CD8-positive, alpha-beta memory T cell (primary cell): ENCODE measurements at places on chromosomes 4 and X. TPM values are rescaled to one million over a fixed set of nuclear protein-coding genes. Genes with fewer than 3 reads are reported as not detected.

Gene VCX2
- not detected for total RNA-seq

DNA sequence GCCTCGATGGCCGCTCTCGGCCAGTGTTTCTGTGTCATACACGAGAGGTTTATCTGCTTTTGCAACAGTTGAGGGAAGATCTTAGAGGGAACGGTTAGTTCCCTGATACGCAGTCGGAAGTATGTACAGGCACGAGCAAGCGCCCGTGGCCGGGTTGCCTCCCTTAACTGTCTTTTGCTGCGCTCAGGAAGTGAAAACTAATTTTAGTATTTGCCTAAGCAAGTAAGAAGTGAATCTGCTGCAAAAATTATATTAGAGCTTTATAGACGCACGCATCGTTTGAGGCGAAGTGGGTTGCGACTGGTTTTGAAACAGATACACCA, 695 bp downstream of the MTM1 start:
- peak overlapping the region; percentile 69 for H3K27ac ChIP-seq
- no peaks in the 10 kb centered on the region for H3K36me3 ChIP-seq
- no peak for DNase-seq
- H3K27me3 ChIP-seq = no peaks in the 10 kb centered on the region
- peak overlapping the region; percentile 66 for H3K4me3 ChIP-seq

DNA sequence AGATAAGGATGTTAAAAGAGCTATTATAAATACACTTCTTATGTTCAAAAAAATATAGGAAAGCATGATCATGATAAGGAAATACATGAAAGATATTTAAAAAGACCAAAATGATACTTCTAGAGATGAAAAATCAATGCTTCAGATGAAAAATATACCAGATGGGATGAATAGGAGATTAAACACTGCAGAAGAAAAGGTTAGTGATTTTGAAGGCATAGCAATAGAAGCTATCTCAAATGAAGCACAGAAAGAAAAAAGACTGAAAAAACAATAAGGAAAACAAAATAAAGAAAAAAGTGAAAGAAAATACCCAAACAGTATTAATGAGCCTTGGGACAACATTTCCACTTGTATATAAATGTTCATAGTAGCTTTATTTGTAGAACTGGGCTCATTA, 80.7 kb upstream of the LEF1 start:
- H3K27ac ChIP-seq = no peak overlapping the region
- H3K4me1 ChIP-seq = peaks cover 6% of the 10 kb centered on the region
- no peak overlapping the region for H3K4me3 ChIP-seq
- no peak for DNase-seq
- no peaks in the 10 kb centered on the region for H3K36me3 ChIP-seq
- H3K27me3 ChIP-seq = no peaks in the 10 kb centered on the region

- H3K36me3 ChIP-seq = no peaks in the 10 kb centered on the region
- no peak overlapping the region for H3K27ac ChIP-seq
- peaks cover 4% of the 10 kb centered on the region for H3K4me1 ChIP-seq
- peaks cover 12% of the 10 kb centered on the region for H3K27me3 ChIP-seq
- no peak for DNase-seq
These were observed 111.0 kb downstream of the DHX15 start for GRCh38 chr4:24473309-24473721.

DNA sequence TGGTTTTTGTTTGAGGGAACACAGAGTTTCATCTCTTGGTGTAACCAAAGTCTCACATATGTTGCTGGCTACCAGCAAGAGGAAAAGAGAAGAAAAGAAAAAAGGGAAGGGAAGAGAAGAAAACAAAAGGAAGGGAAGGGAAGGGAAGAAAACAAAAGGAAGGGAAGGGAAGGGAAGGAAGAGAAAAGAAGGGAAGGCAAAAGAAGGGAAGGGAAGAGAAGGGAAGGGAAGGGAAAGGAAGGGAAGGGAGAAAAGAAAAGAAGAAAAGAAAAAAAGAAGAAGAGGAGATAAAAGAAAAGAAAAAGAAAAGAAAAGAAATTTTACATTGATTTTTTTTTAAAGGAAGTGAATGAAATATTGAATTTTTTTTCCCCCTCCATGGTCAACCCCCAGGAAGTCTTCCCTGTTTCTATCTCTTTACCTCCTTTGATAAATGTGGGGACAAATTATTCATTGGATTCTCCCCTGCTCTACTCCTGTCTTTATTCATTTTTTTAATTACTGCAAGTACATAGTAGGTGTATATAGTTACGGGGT, 228.0 kb downstream of the SHOX start:
- no peaks in the 10 kb centered on the region for H3K36me3 ChIP-seq
- no peak overlapping the region for H3K4me3 ChIP-seq
- no peaks in the 10 kb centered on the region for H3K27me3 ChIP-seq
- no peak for DNase-seq

- no peaks in the 10 kb centered on the region for H3K36me3 ChIP-seq
- H3K4me1 ChIP-seq = peaks cover 59% of the 10 kb centered on the region
- peak overlapping the region; percentile 71 for H3K4me3 ChIP-seq
- DNase-seq = peak; percentile 21
These were observed 440.9 kb downstream of the INPP4B start for GRCh38 chr4:142405021-142405694.

GRCh38 chr4:93396272-93396671, 432.3 kb upstream of the ATOH1 start:
- no peak overlapping the region for H3K4me3 ChIP-seq
- H3K4me1 ChIP-seq = no peaks in the 10 kb centered on the region
- H3K27ac ChIP-seq = no peak overlapping the region
- H3K27me3 ChIP-seq = no peaks in the 10 kb centered on the region
- no peaks in the 10 kb centered on the region for H3K36me3 ChIP-seq

DNA sequence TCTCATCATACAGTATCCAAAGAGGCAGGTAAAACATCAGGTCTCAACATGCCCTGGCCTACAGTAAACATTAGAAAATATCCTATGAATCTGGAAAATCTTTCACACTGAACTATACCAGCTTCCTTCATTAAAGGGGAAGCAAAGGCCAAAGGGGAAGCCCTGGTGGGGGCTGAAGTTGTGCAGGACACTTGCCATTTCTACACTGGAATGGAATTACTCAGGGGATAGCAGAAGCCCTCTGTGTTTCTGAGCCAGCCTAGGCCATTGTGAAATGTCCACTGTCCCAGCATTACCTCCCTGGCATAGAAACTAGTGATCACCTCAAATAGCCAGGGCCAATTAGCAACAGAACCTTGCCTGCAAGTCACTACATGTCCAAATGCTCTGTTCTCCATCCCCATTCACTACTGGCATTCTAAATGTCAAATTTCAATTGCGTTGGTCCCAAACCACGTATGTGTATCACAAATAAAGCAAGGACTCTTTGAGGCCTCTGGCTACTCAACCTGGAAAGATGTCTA, 429.9 kb downstream of the AFF2 start:
- no peaks in the 10 kb centered on the region for H3K4me1 ChIP-seq
- no peak for DNase-seq
- H3K4me3 ChIP-seq = no peak overlapping the region
- H3K36me3 ChIP-seq = no peaks in the 10 kb centered on the region

Gene BEX5
- total RNA-seq = 2.0 TPM

DNA sequence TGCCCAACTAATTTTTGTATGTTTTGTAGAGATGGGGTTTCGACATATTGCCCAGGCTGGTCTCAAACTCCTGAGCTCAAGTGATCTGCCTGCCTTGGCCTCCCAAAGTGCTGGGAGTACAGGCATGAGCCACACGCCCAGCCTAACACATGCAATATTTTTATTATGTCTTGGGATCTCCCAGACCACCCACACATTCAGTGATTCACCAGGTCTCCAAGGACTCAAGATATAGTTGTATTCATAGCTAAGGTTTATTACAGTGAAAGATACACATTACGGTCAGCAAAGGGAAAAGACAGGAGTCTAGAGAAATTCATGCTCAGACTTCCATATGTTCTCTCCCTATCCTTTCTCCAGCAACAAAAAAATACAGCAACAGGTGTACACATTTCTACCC, 25.5 kb upstream of the FAM120C start:
- no peaks in the 10 kb centered on the region for H3K27me3 ChIP-seq
- H3K36me3 ChIP-seq = no peaks in the 10 kb centered on the region
- no peak overlapping the region for H3K4me3 ChIP-seq
- DNase-seq = no peak

Gene ELF4
- 24.7 TPM for total RNA-seq

DNA sequence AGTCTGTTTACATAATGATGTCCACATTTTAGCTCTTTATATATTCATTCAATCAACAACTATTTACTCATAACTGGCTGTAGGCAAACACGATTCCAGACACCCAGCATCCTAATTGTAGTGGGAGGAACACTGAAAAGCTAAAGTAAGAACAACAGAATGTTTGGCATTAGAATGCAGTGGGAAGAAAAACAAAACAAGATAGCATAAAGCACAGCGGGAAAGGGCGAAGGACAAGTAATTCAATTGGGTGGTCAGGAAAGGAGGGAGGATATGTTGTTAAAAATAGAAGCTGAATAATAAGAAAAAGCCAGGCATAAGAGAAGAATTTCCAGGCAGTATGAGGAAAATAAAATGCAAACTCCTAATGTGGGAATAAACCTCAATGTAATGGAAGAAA, 189.5 kb upstream of the FAT4 start:
- H3K36me3 ChIP-seq = no peaks in the 10 kb centered on the region
- H3K4me1 ChIP-seq = no peaks in the 10 kb centered on the region
- no peak overlapping the region for H3K27ac ChIP-seq
- H3K27me3 ChIP-seq = no peaks in the 10 kb centered on the region
- DNase-seq = no peak

DNA sequence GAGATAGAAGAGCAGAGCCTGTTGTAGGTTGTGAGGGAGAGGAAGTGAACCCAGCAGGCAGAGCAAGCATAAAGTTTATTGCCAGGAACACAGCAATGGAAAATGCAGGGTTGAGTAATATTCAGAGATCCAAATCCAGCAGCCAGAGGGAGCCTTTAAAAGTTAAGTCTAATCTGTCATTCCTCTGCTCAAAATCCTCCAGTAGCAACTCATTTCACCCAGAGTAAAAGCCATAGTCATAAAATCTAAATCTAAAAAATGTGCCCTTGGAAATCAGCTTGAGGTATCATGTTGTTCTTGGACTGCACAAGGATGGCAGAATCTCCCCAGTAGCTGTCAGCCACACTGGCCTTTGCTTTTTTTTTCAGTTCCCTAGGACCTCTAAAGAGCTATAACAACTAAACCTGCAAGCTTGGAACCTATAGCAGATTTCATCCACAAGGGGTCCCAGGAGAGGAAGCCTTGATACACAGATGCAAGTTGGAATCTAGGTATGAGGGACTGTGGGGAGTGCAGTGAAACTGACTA, 62.9 kb upstream of the FRAS1 start:
- H3K36me3 ChIP-seq = no peaks in the 10 kb centered on the region
- H3K27me3 ChIP-seq = no peaks in the 10 kb centered on the region
- no peaks in the 10 kb centered on the region for H3K4me1 ChIP-seq

DNA sequence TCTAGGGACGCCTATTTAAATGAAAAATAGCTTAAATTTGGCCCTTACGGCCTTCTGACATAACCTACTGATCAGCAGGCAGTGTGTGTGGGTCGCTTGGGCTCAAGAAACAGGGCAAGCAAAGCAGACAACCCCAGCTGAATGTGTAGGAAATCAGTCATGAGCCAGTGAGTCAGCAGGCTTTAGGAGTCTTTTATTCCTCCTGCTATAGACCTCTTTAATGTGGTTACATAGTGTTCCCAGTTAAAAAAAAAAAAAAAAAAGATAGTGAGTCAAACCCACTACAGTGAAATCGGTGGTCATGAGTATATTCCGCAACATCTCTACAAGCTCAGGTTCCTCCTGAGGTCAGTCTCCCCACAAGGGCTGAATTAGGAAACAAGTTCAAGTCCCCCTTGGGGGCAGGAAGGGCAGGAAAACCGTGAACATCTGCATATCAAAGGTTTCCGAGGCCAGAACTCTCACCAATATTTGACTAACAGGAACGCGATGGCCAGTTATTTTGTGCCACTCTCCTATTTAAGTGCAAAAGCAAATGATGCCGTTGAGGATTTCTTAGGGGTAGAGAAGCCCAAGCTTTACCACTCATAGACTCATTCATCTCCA, 32.7 kb downstream of the ACSL1 start:
- no peak overlapping the region for H3K4me3 ChIP-seq
- no peaks in the 10 kb centered on the region for H3K27me3 ChIP-seq
- DNase-seq = no peak
- no peak overlapping the region for H3K27ac ChIP-seq
- peaks cover 15% of the 10 kb centered on the region for H3K4me1 ChIP-seq
- H3K36me3 ChIP-seq = no peaks in the 10 kb centered on the region

- H3K36me3 ChIP-seq = peaks cover 29% of the 10 kb centered on the region
- no peak for DNase-seq
These were observed 531.4 kb downstream of the INPP4B start for GRCh38 chr4:142314686-142315085.

GRCh38 chrX:7420717-7421116, 272.8 kb upstream of the PUDP start:
- no peaks in the 10 kb centered on the region for H3K27me3 ChIP-seq
- no peak overlapping the region for H3K4me3 ChIP-seq
- DNase-seq = no peak
- H3K4me1 ChIP-seq = no peaks in the 10 kb centered on the region
- H3K27ac ChIP-seq = no peak overlapping the region
- no peaks in the 10 kb centered on the region for H3K36me3 ChIP-seq

- no peak for DNase-seq
- H3K4me1 ChIP-seq = no peaks in the 10 kb centered on the region
- H3K4me3 ChIP-seq = no peak overlapping the region
- H3K36me3 ChIP-seq = no peaks in the 10 kb centered on the region
These were observed 813 bp downstream of the TLR7 start for GRCh38 chrX:12867685-12868084.

DNA sequence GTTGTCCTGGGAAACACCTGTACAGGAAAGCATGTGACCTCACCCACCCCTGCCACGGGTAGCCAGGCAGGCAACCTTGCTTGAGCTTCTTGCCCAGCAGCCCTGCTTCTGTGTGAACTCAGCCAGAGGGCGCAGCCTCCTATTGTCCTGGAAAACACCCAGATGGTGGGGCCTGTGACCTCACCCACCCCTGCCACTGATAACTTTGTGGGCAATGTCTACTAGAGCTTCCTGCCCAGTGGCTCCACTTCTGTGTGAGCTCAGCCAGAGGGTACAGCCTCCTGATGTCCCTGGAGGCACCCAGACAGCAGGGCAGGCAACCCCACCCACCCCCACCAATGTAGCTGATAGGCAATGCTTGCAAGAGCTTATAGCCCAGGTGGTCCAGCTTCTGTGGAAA, 146.3 kb downstream of the DTHD1 start:
- no peaks in the 10 kb centered on the region for H3K36me3 ChIP-seq
- no peaks in the 10 kb centered on the region for H3K4me1 ChIP-seq
- no peak for DNase-seq
- H3K27ac ChIP-seq = no peak overlapping the region
- no peaks in the 10 kb centered on the region for H3K27me3 ChIP-seq

GRCh38 chrX:111114806-111115205, 18.8 kb downstream of the PAK3 start:
- H3K27ac ChIP-seq = no peak overlapping the region
- DNase-seq = no peak
- H3K27me3 ChIP-seq = no peaks in the 10 kb centered on the region
- H3K4me1 ChIP-seq = no peaks in the 10 kb centered on the region
- no peaks in the 10 kb centered on the region for H3K36me3 ChIP-seq

Gene F9
- not detected for total RNA-seq
